ENCODE measurements at places on chromosomes 7 and 10. TPM values are rescaled to one million over a fixed set of nuclear protein-coding genes. Genes with fewer than 3 reads are reported as not detected.
A peak's percentile ranks its signal among the peaks of the same experiment; 100 is the strongest.

DNA sequence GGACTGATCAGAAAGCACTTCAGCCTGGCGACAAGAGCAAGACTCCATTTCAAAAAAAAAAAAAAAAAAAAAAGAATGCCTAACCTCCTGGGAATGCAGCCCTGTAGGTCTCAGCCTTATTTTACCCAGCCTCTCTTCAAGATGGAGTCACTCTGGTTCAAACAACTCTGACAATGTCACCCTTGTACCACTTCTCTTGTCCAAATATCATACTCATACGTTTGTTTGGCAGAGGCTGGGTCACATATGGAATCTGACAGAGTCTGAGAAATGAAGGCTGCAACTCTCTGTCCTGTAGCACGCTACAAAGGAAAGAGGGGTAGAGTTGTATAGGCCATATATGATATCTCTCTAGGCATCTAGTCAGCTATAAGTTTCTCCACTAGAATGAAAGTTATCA lies 58.6 kb upstream of the GSAP start:
- no peak overlapping the region for H3K27ac ChIP-seq
- DNase-seq: no peak
- H3K4me1 ChIP-seq: no peaks in the 10 kb centered on the region
- no peaks in the 10 kb centered on the region for H3K27me3 ChIP-seq
- H3K36me3 ChIP-seq: no peaks in the 10 kb centered on the region

DNA sequence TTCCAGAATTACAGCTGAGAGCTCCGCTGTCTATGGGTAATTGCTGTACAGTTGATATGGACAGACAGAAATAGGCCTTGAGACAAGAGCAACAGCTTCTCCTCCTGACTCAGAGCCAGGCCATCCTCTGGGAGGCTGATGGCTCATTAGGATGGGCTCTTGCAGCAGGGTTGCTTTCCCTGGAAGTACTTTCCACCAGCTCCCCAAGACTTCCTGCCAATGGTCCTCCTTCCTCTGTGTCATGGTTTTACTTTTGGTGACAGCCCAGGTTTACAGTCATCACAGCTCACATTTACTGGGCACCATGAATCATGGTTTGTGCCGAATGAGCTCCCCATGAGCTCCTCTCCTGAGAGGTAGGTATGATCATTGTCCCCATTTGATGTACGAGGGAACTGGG lies 131.8 kb downstream of the HECW1 start:
- H3K27ac ChIP-seq: no peak overlapping the region
- no peaks in the 10 kb centered on the region for H3K36me3 ChIP-seq
- no peaks in the 10 kb centered on the region for H3K27me3 ChIP-seq
- no peaks in the 10 kb centered on the region for H3K4me1 ChIP-seq
- H3K4me3 ChIP-seq: no peak overlapping the region
- no peak for DNase-seq

DNA sequence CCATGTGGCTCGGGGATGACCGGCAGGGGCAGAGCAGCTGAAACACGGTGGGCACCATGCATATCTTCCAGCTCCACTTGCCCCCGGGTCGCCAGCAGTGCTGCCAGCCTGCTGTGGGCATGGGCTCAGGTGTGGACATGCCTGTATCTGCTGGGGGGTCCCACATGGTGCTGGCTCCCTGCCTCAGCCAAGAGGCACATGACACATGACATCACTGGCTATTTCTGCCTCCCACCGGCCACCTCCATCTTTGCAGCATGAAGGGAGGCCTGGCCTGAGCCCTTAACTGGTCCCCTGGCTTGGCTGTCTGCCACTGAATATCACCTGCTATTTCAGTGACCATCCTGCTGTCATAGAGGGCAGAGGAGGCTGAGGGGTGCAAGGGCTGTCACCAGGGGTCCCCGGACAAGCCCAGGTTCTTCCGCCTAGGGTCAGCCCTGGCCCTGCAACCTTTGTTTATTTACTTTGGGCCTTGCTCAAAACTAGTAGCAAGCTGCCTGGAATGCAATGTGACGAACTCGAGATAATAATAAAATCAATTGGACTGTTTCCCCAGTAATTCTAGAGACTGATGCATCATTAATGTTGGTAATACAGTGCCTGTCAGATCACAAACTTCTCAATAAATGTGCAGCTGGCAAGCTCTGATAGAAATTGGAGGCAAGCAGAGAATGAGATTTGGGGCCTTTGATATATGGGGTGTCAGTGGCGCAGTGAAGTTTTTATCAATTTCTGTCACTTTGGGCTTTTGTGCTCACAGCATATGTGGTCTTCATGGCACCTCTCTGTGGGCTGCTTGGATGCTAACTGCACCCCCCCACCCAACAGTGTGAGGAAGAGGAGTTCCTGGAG lies 28.5 kb downstream of the ZMIZ1 start:
- no peak overlapping the region for H3K27ac ChIP-seq
- DNase-seq: no peak
- no peaks in the 10 kb centered on the region for H3K36me3 ChIP-seq
- no peaks in the 10 kb centered on the region for H3K4me1 ChIP-seq
- no peak overlapping the region for H3K4me3 ChIP-seq

DNA sequence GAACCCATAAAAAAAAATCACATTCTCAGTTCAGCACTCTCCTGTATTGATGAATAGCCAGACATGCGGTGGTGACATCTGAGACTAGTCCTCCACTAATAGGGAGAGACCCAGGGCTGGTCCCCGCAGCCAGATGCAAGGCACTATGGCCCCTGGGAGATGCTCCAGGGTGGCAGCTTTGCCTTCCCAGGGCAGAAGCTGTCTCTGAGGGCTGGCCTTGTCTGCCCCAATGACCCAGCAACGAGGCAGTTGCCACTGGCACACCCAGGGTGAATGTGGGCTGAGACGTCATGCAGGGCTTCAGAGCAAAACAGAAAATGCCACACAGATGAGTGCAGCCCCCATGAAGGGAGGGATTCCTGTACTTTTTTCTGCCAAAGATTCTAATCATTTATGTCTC lies 50.1 kb upstream of the GDF10 start:
- peak; percentile 25 for DNase-seq
- H3K27me3 ChIP-seq: no peaks in the 10 kb centered on the region
- H3K4me1 ChIP-seq: no peaks in the 10 kb centered on the region
- no peak overlapping the region for H3K4me3 ChIP-seq
- H3K36me3 ChIP-seq: no peaks in the 10 kb centered on the region

GRCh38 chr7:103748680-103749079 lies 240.8 kb downstream of the RELN start:
- no peaks in the 10 kb centered on the region for H3K36me3 ChIP-seq
- H3K27me3 ChIP-seq: no peaks in the 10 kb centered on the region
- no peak for DNase-seq
- no peaks in the 10 kb centered on the region for H3K4me1 ChIP-seq
- H3K4me3 ChIP-seq: no peak overlapping the region

- H3K4me3 ChIP-seq: no peak overlapping the region
- H3K27me3 ChIP-seq: no peaks in the 10 kb centered on the region
- no peaks in the 10 kb centered on the region for H3K36me3 ChIP-seq
- no peaks in the 10 kb centered on the region for H3K4me1 ChIP-seq
- DNase-seq: no peak
Observed at GRCh38 chr10:112769611-112770370, 180.3 kb upstream of the TCF7L2 start.

- no peak for DNase-seq
- H3K27me3 ChIP-seq: no peaks in the 10 kb centered on the region
- no peak overlapping the region for H3K27ac ChIP-seq
Observed at GRCh38 chr7:67542916-67543315, 546.3 kb downstream of the TYW1 start.

The FAM25A gene
- not detected for total RNA-seq

The RBM28 gene
- total RNA-seq: 41.5 TPM

The OGDHL gene
- not detected for total RNA-seq

The UNCX gene
- total RNA-seq: not detected

The ARF5 gene
- total RNA-seq: 92.9 TPM
